ENCODE measurements at places on chromosomes 1 and 21.

GRCh38 chr1:178716111-178716510, 8.9 kb upstream of the RALGPS2 start:
- DNase-seq, result no peak
- H3K4me3 ChIP-seq, result no peak overlapping the region
- H3K4me1 ChIP-seq, result no peaks in the 10 kb centered on the region
- H3K36me3 ChIP-seq, result no peaks in the 10 kb centered on the region
- H3K27me3 ChIP-seq, result no peaks in the 10 kb centered on the region

GRCh38 chr1:1984560-1985070, 19.0 kb downstream of the CFAP74 start:
- no peak for DNase-seq
- no peak overlapping the region for H3K27ac ChIP-seq
- H3K36me3 ChIP-seq, result no peaks in the 10 kb centered on the region
- no peak overlapping the region for H3K4me3 ChIP-seq
- H3K4me1 ChIP-seq, result no peaks in the 10 kb centered on the region

DNA sequence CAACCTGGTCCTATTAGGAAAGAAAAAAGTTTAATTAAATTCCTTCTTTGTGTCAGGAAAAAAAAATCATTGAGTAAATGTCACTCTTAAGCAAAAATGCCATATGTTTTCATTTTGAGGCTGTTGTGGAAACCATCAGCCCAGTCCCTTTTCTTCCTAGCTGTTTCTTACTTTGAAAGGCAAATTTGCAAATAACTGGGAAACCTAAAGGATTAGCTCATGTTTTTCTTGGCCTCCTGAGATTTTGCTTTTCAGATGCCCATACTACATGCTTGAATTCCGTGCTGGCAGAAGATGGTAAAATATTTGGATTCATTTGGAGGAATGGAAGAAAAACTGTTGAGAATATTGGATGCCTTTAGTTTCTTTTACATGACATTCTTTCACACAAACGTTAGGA, 182.1 kb upstream of the ADAMTS5 start:
- no peak overlapping the region for H3K27ac ChIP-seq
- H3K4me1 ChIP-seq, result no peaks in the 10 kb centered on the region
- no peaks in the 10 kb centered on the region for H3K36me3 ChIP-seq
- H3K27me3 ChIP-seq, result no peaks in the 10 kb centered on the region
- no peak overlapping the region for H3K4me3 ChIP-seq

GRCh38 chr1:24418898-24419628, 3.5 kb downstream of the NIPAL3 start:
- H3K27ac ChIP-seq, result no peak overlapping the region
- H3K4me3 ChIP-seq, result no peak overlapping the region
- peaks cover 22% of the 10 kb centered on the region for H3K4me1 ChIP-seq
- peaks cover 48% of the 10 kb centered on the region for H3K36me3 ChIP-seq

- H3K36me3 ChIP-seq, result no peaks in the 10 kb centered on the region
- no peak for DNase-seq
- H3K4me1 ChIP-seq, result no peaks in the 10 kb centered on the region
- no peak overlapping the region for H3K27ac ChIP-seq
Observed at GRCh38 chr1:118788463-118788862, 199.7 kb downstream of the TBX15 start.

GRCh38 chr1:168135116-168135920, 1.4 kb downstream of the GPR161 start:
- peaks cover 11% of the 10 kb centered on the region for H3K4me1 ChIP-seq
- no peak overlapping the region for H3K27ac ChIP-seq
- DNase-seq, result no peak
- H3K36me3 ChIP-seq, result no peaks in the 10 kb centered on the region
- peaks cover 15% of the 10 kb centered on the region for H3K27me3 ChIP-seq

DNA sequence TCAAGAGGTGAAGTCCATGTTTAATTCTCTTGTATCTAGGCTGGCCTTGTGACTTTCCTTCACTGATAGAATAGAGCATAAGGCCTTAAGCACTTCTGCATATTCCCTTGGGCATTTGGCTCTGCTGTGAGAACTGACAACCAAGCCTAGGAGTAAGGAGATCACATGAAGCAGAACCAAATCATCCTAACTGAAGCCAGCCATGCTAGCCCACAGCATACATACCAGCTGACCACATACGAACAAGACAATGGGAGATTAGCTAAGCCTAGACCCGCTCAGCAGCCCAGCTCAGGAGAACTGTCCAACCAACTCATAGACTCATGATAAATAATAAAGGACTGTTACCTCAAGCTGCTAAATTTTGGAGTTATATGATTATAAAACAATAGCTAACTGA, 114.6 kb upstream of the NEK7 start:
- no peak overlapping the region for H3K27ac ChIP-seq
- DNase-seq, result no peak
- H3K36me3 ChIP-seq, result no peaks in the 10 kb centered on the region
- H3K27me3 ChIP-seq, result no peaks in the 10 kb centered on the region
- H3K4me1 ChIP-seq, result no peaks in the 10 kb centered on the region

DNA sequence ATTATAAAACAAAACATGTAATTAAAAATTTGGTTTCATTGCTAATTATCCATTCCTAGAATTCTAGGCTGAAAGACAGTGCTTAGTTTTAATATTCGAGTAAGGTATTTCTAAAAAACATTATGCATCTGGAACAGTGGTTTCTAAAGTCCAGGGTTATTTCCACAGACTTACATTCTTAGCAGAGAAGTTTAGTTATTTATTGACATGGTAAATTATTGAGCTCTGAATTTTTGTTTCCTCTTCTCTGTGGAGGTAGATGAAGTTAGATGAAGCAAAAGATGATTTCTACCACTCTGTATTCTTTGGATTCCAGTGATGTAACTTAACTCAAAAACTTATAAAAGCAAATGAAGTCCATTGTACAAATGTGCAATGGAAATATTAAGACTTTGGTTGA, 709.4 kb downstream of the MRPL39 start:
- no peak overlapping the region for H3K27ac ChIP-seq
- H3K36me3 ChIP-seq, result no peaks in the 10 kb centered on the region
- no peaks in the 10 kb centered on the region for H3K27me3 ChIP-seq
- H3K4me3 ChIP-seq, result no peak overlapping the region
- H3K4me1 ChIP-seq, result no peaks in the 10 kb centered on the region

DNA sequence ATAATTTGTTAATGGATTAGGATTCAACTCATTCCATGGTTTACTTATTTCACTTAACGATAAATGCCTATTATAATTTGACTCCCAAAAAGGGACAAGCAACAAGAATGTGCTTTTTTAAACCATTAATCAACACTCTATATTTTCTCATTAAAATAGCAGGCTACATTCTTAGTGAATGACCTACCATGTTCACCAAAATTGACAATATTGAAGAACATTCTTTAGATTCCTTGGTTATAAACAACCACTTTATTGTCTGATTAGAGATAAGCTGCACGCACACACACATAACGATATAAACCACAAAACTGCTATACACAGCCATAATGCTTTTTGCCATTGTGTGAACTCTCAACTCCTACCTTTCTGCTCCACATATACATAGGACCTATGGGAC, 75.4 kb upstream of the LRRC7 start:
- H3K27me3 ChIP-seq, result no peaks in the 10 kb centered on the region
- no peaks in the 10 kb centered on the region for H3K36me3 ChIP-seq
- no peak overlapping the region for H3K27ac ChIP-seq
- no peak for DNase-seq

GRCh38 chr1:8871539-8871935, 6.9 kb downstream of the ENO1 start:
- H3K4me1 ChIP-seq, result peaks cover 28% of the 10 kb centered on the region
- H3K4me3 ChIP-seq, result no peak overlapping the region
- no peaks in the 10 kb centered on the region for H3K27me3 ChIP-seq
- DNase-seq, result no peak
- H3K27ac ChIP-seq, result no peak overlapping the region

GRCh38 chr1:65265296-65265650, 44.1 kb upstream of the DNAJC6 start:
- no peak overlapping the region for H3K27ac ChIP-seq
- H3K36me3 ChIP-seq, result no peaks in the 10 kb centered on the region
- H3K27me3 ChIP-seq, result peaks cover 4% of the 10 kb centered on the region

DNA sequence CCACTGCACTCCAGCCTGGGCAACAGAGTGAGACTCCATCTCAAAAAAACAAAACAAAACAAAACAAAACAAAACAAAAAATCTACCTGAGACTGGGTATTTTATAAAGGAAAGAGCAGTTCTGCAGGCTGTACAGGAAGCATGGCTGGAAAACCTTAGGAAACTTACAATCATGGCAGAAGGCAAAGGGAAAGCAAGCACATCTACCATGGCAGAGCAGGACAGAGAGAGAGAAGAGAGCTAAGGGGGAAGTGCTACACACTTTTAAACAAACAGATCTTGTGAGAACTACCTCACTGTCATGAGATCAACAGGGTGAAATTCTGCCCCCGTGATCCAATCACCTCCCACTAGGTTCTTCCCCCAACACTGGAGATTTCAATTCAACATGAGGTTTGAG, 198.3 kb upstream of the SAMSN1 start:
- H3K27ac ChIP-seq, result no peak overlapping the region
- DNase-seq, result no peak

DNA sequence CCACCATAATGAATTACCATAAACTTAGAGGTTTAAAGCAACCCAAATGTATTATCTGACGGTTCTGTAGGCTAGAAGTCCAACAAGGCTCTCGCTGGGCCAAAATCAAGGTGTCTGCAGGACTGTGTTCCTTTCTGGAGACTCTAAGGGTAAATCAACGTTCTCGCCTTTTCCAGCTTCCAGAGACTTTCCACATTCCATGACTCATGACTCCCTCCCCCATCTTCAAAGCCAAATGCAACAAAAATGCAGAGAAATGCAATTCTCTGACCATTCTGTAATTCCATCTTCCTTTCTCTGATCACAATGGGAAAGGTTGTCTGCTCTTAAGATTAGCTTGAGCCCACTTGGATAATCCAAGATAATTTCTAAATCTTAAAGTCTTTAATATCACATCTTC, 287.1 kb downstream of the LTN1 start:
- no peaks in the 10 kb centered on the region for H3K4me1 ChIP-seq
- no peak overlapping the region for H3K27ac ChIP-seq
- H3K27me3 ChIP-seq, result no peaks in the 10 kb centered on the region
- no peak overlapping the region for H3K4me3 ChIP-seq
- no peaks in the 10 kb centered on the region for H3K36me3 ChIP-seq

- no peaks in the 10 kb centered on the region for H3K4me1 ChIP-seq
- no peaks in the 10 kb centered on the region for H3K27me3 ChIP-seq
- no peak overlapping the region for H3K4me3 ChIP-seq
- no peaks in the 10 kb centered on the region for H3K36me3 ChIP-seq
- H3K27ac ChIP-seq, result no peak overlapping the region
- DNase-seq, result no peak
Observed at GRCh38 chr1:96968983-96969382, 247.4 kb downstream of the PTBP2 start.

GRCh38 chr1:10236405-10237156, 26.2 kb downstream of the KIF1B start:
- no peaks in the 10 kb centered on the region for H3K36me3 ChIP-seq
- H3K4me1 ChIP-seq, result no peaks in the 10 kb centered on the region
- DNase-seq, result no peak
- H3K27me3 ChIP-seq, result no peaks in the 10 kb centered on the region

GRCh38 chr1:66305927-66306326, 228.0 kb upstream of the SGIP1 start:
- no peak overlapping the region for H3K27ac ChIP-seq
- no peaks in the 10 kb centered on the region for H3K36me3 ChIP-seq
- no peaks in the 10 kb centered on the region for H3K27me3 ChIP-seq
- peaks cover 17% of the 10 kb centered on the region for H3K4me1 ChIP-seq
- no peak overlapping the region for H3K4me3 ChIP-seq
- no peak for DNase-seq

- peaks cover 36% of the 10 kb centered on the region for H3K36me3 ChIP-seq
- no peak for DNase-seq
- H3K27me3 ChIP-seq, result no peaks in the 10 kb centered on the region
- no peak overlapping the region for H3K27ac ChIP-seq
Observed at GRCh38 chr1:63636192-63637105, 43.2 kb downstream of the PGM1 start.

Data from effector memory CD4-positive, alpha-beta T cell (primary cell).